Stimulated activated CD4-positive, alpha-beta T cell treated with anti-CD3 and anti-CD28 coated beads, TNF-alpha, amount 100 ng/mL, for 4 hours (primary cell): ENCODE measurements at places on chromosomes 5 and 9.

DNA sequence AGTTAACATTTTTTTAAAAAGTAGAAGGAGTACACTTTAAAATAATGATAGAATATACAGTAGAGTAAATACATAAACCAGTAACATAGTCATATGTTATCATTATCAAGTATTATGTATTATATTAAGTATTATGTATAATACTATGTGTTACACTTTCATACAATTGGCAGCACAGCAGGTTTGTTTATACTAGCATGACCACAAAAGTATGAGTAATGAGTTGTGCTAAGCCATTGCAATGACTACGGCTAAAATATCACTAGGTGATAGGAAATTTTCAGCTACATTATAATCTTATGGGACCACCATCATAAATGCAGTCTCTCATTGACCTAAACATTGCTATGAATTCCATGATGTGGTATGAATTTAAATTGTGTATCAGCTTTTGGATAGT is 506.0 kb downstream of the HTR1A start:
- no peak for DNase-seq

GRCh38 chr9:81022177-81022576 is 667.2 kb downstream of the TLE1 start:
- no peak for DNase-seq

GRCh38 chr9:89753472-89754055 is 148.8 kb downstream of the GADD45G start:
- no peak for DNase-seq

DNA sequence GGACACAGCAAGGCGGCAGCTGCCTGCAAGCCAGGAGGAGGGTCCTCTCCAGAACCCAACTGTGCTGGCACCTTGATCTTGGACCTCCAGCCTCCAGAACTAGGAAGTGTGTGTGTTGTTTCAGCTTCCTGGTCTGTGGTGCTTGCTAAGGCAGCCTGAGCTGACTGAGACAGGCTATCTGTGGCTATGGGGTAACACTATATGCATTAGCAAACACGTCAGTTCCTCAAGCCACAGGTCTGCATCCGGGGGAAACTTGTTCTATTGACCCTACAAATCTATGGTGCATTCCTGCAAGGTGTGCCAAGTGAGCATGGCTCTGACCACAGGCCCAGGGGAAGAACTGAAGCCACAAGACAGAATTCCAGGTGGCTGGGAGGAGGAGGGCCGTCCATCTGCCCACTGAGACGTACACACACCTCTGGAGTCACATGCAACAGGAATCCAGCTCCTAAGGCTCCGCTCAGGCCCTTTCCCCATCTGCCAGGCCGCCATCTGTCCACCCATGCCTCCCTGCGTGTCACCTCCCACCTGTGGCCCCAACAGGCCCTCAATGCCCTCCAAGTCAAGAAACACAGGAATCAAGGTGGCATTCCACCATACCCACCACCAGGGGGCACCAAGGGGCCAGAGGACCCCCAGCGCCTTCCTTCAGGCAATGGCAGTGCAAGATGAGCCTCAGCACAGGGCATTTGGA is 174.9 kb downstream of the ROR2 start:
- DNase-seq, result peak; percentile 21

- DNase-seq, result no peak
Measured at GRCh38 chr5:44385291-44385900, 3.8 kb downstream of the FGF10 start.

DNA sequence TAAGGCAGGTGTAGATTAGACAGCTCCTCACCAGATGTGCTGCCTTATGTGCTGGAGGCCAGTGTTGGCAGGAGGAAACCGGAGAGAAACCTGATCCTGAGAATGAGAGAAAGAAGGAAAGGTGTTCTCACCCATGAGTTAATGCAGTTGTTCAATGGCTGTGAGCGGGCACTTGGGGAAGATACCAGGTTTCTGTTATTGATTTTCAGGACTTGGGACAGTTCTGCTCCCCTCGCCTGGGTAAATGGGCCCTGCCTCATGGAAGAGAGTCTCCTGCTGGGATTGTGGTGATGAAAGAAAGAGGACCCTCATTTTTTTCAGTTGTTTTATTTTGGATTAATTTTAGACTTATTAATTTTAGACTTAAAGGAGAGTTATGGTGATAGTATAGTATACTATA is 59.5 kb downstream of the EGFLAM start:
- DNase-seq, result no peak

DNA sequence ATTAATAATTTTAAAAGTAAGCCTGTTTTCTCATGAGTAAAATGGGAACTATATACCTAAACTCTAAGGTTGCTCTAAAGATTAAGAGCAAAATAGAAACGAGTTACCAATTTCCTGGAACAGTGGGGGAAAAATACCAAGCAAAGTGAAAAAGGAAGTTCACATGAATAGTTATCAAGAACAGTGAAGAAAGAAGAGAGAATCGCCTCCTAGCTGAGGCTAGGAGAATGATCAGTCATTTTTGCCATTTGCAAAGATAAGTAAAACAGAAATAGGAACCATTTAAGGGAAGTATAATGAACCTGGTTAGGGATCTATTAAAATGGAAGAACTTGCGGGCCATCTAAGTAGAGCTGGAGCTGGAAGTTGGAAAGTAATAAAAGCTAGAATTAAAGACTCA is 50.7 kb downstream of the P4HA2 start:
- DNase-seq, result no peak

GRCh38 chr5:12335938-12336337 is 431.7 kb upstream of the CTNND2 start:
- no peak for DNase-seq

GRCh38 chr5:150946351-150946905 is 41.6 kb upstream of the ZNF300 start:
- no peak for DNase-seq

GRCh38 chr9:123150708-123151503 is 117.4 kb downstream of the GPR21 start:
- no peak for DNase-seq

DNA sequence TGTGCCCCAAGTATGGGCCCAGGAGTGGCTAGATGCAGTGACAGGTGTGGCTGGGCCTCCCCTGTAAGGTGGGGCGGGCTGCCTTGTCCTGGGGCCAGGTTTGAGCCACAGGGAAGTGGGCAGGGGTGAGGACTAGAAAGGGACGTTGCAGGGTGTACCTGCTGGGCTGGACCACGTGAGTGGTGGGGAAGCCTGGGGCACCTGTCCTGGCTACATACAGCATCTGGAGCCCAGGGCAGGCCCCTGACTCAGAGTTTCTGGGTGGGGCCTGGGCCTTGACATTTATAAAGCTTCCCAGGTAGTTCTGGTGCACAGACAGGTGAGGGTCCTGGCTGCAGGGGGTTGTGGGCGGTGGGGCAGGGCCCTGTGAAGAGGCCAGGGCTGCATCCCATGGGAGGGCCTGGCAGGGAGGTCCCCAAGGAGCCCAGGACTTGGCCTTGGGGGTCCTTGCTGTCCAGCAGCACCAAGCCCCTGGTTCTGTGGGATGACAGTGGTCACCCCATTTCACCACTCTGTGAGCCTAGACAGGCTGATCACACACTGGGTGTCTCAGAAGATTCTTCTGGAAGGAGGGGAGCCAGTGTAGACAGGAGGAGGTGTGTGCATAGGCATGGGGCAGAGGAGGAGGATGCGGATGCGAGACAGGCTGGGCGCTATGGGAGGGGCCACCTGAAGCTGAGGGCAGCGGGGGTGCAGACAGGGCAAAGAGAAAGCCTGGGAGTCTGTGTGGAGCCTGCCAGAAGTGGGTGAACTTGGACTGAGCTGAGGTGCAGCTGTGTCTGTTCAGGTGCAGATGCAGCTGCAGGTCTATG is 94.0 kb downstream of the PHF2 start:
- no peak for DNase-seq

GRCh38 chr5:170427672-170428236 is 38.6 kb upstream of the KCNMB1 start:
- no peak for DNase-seq

GRCh38 chr5:142906863-142907671 is 136.9 kb downstream of the ARHGAP26 start:
- DNase-seq, result no peak

DNA sequence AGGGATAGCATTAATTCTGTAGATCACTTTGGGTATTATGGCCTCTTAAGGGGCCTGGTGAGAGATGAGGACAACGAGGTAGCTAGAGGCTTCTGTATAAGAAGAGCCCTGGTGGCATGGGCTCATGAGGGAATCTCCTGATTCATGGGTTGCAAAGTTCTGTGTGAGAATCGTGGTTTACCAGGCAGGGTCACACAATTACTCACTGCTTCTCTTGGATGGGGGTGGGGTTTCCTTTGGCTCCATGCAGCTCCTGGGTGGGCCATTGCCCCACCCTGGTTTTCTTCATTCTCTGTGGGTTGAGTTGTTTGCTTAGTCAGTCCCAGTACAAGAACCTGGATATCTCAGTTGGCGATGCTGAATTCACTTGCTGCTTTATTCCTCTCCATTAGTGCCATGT is 30.9 kb upstream of the TNFSF15 start:
- no peak for DNase-seq

- DNase-seq, result no peak
Measured at GRCh38 chr5:103785569-103785968, 223.0 kb upstream of the NUDT12 start.

DNA sequence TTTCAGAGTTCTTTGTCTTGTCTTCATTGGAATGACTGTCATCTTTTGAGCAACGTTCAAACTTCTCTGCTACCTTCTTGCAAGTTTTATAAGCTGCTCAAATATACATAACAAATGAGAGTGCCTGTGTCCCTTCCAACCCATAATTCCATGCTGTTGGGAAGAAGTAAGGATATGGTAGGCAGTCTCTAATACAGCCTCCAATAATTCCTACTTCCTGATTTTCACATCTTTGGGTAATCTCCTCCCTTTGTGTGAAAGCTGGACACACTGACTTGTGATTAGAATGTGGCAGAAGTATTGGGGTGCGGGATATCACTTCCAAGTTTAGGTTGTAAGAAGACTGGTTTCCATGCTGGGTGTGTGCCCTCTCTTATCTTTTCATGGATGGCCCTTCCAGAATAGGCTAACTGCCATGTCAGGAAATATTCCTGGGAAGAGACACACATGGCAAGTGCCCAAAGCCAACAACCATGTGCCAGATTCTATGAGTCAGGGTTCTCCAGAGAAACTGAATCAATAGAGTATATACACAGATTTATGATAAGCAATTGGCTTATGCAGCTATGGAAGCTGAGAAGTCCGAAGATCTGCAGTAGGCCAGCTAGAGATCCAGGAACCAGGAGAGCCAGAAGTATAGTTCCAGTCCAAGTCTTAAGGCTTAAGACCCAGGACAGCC is 531.3 kb downstream of the NTRK2 start:
- DNase-seq, result no peak

DNA sequence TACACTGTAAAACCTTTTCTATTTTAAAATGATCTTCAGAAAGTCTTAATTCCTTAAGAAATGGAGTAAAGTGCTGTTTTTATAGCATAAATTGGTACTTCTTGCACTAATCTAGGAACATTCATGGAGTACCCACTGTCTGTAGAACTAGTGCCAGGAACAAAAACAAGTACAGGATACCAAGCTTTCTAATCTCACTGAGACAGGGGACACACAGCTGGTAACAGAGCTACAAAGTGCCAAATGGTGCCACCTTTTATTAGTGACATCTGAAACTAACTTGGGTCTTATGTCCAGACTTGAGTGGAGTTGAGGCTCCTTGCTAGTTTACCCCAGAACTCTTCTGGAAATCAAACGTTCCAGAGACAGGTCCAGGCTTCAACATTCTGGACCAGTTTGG is 57.9 kb downstream of the RNF130 start:
- no peak for DNase-seq

- DNase-seq, result no peak
Measured at GRCh38 chr5:68709239-68709638, 384.6 kb upstream of the SLC30A5 start.

DNA sequence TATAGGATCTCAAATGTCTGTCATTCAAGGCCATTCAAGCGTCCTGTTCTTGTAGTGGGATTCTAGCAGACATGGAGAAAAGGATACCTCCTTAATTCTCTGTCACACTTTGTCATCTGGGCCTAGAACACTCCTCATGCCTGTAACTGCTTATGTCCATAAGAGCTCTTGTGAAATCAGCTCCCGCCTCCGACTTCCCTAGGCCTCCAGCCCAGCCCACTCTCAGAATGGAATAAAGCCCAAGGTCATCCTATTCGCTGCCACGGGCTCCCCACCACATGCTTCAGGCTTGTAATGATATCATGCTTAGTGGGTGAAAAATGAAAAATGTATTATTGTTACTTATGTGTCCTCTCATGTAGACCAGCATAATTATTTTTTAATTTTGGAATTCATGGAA is 632.5 kb downstream of the ISL1 start:
- DNase-seq, result no peak

DNA sequence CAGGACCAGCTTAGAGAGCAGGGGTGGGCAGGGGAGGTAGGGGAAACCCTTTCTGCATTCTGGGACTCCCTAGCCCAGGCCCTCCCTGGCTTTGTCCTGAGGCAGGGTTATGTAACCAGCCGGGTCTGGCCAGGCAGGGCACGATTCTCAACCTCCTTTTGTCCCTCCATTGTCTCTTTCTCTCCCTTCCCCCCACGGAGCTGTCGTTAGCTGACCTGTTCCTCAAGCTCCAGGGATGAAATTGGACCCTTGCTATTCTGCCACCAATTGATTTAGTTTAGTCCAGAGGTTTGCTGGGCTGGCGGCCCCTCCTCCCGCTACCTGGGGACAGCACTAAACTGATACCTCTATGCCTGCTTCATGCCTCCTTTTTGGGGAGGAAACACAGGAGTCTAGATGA is 9.4 kb upstream of the NDST1 start:
- DNase-seq, result no peak

DNA sequence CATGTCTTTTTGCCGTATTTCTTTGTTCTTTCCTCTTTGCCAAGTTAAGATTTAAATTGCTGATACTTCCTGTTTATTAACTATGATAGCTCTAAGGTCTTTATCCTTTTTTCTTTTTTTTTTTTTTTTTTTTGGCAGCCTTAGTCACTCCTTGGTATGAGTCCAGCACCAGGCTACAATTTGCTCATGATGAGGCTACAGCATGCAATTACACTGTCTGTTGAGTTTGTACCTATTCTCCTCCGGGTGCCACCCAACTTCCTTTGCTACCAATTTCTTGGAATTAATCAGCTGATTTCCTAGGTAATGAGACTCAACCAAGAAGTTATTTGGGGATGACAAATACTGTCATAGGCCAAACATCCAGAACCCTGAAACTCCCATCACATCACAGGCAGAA is 25.5 kb downstream of the ACTL7B start:
- no peak for DNase-seq

- DNase-seq, result no peak
Measured at GRCh38 chr5:67773411-67774266, 441.9 kb upstream of the PIK3R1 start.

DNA sequence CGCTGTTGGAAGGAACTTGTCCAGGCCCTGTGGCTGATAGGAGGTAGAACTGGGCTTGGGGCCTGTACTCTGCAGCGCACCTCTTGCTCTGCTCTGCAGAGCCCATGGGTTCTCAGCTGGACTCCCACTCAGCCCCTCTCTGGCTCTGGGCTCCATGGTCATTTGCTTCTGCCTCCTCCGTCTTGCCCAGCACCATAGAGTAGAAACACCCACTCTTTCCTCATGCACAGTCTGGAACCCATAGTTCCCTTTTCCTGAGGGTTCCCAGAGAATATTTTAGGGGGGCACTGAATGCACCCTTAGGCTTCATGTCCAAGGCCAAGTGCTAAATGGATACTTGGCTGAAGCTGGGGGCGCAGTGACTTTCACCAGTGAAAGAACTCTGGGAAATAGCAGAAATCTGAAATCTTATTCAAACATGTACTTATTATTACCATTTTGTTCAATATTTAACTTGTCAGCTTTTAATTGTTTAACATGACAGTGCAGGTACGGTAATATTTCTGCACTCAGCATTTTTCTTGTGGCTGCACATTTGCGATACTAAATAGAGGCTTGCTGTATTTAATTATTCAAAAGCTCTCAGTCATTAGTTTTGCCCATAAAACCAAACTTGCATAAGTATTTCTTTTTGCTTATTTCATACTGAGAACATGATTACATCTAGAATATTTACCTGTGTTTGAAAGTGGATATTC is 31.5 kb downstream of the GALNT12 start:
- DNase-seq, result no peak
